ENCODE measurements at places on chromosomes 16 and 17.

GRCh38 chr16:5046914-5047313 is 13.2 kb upstream of the NAGPA start:
- DNase-seq, result no peak

DNA sequence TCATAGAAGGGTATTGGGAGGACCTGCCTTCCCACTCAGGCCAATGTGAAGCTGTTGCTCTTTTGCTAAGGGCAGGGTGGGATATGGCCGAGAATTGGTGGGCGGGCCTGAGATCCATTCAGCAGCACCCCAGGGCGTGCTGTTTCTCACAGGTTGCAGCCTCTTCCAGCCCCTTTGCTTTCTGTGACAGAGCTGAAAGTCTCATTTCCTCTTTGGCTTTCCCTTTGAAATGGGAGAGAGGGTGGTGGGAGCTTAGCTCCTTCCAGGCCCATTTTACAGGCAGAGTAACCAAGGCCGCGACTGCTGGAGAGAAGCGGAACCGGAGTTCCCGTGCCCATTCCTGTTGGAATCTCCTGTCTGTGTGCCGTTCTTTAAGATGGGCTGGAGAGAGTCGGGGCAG is 183.0 kb downstream of the RAB11FIP4 start:
- DNase-seq, result no peak

- DNase-seq, result no peak
These were observed 41.9 kb downstream of the PIGL start for GRCh38 chr17:16258901-16259300.

- DNase-seq, result no peak
These were observed 34.4 kb downstream of the GDPD1 start for GRCh38 chr17:59254742-59255141.

GRCh38 chr17:30074730-30075129 is 41.9 kb upstream of the NSRP1 start:
- no peak for DNase-seq

DNA sequence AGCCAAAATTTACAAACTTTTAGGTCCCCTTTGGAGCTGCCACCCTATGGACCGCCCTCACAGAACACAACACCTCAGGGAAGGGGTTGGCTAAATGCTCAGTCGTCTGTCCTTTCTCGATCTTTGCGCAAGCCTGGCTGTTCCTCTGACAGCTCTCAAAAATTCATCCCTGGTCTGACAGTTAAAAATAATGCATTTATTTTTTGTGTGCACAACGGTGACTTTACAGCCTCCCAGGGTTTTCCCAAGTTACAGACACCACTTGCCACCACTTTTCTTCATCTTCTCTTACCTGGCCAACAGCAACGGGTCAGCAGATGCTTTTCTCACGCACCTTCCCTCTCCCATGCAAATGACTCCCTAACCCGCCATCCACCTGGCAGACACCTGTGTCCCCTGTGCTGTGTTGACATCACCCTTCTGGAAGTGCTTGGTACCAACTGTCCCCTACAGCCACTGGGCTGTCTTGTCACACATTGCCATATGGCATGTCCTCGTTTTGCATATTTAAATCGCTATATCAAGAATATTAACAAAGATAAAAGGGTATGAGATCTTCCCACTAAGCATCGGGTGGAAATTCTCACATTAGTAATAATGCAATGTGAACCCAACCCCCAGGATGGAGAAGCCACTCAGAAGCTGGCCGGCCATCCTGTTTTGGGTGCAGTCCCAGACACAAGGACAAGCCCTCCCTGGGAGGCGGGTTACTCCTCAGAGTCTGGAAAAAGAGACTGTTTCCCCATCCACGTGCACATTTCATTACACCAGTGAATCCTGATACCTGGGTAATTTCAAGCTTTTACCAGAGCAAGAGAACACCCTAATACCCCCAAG is 187.0 kb downstream of the ZFHX3 start:
- DNase-seq, result no peak

DNA sequence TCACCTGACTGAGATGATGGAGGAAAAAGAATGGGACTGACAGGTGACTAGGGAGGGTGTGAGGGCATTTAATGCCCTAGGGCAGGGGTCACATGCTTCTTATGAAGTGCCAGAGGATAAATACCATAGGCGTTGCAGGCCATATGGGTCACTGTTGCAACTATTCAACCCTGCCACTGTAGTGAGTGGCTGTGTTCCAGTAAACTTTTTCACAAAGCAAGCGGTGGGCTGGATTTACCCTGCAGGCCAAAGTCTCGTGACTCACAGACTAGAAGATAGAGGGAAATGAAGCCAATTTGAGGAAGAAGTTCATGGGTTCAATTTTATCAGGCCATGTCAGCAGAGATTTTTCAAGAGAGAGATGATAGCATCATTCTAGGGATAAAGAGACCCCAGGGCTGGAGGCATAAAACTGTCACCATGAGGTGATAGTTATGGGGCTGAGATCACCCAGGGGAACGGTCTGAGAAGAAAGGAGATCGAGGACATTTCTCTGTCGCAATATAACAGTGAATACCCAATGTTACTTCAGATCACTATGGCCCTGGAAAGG is 8.6 kb downstream of the ARHGAP17 start:
- no peak for DNase-seq

DNA sequence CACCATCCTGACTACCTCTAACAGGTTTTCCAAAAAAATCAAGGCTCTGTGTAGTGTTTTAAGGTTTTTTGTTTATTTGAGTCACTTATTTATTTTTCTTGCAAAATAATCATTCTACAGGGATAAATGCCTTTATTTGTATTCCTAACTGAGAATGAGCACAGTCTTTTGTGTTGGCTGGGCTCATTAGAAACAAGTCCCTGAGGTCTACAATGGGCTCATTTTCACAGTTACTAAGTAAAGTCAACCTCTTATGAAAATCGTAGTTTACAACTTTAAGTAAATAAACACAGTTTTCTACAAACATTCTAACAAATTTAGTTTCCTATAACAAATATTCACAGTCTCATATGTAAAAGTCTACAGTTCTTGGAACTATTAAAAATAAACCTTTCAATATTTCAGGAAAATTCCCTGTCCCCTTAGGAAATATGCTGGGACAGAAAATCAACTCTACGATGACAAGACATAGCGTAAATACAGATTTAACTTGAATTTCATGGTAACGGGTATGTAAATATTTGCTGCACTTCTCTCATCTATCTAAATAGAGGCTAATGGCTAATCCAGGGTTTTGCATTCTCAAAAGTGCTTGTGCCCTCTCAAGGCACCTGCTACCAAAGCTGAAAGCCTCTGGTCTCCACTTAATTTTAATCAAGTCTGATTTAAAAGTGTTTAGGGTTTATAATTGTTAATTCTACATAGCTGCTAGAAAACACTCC is 31.5 kb upstream of the CDH5 start:
- DNase-seq, result no peak

DNA sequence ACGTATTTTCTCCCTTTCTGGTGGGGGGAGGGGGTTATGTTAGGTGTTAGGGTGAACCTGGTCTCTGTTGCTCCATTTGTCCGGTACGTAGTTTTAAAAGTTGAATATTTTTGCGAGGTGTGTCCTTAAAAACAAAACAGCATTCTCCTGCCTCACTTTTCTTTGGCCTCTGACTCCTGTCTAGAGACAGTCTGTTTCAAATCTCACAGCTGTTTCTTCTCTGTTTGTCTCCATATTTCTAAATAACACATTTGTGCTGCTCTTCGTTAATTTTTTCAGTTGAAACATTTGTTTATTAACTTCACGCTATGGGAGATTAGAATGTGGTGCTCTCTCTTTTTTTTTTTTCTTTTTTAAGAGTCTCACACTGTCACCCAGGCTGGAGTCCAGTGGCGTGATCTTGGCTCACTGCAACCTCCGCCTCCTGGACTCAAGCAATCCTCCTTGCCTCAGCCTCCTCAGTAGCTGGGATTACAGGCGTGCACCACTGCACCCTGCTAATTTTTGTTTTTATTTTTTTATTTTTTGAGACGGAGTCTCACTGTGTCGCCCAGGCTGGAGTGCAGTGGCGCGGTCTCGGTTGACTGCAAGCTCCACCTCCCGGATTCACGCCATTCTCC is 31.7 kb downstream of the RPA1 start:
- no peak for DNase-seq

DNA sequence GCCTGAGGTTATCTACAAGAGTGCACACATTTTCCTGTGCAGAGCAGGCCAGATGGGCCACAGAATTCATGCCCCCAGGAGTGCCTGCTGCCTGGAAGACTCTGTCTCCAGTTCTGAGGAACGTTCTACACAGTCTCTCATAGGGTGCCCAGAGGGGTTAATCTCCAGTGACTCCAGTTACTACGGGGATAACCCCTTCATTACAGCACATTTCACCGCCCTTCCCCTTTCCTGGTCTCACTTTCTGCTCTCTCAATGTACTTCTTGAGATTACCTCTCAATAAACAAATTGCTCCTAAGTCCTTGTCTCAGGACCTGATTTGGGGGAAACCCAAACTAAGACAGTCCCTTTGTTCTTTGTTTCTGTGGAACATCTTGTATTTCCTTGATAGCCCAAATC is 5.7 kb downstream of the CD300H start:
- DNase-seq, result no peak

- no peak for DNase-seq
These were observed 1.3 kb upstream of the ACTG1 start for GRCh38 chr17:81513753-81514488.

GRCh38 chr17:65554553-65555223 is 6.8 kb downstream of the AXIN2 start:
- no peak for DNase-seq

GRCh38 chr17:77783991-77784820 is 174.3 kb upstream of the TNRC6C start:
- DNase-seq, result peak; percentile 41

GRCh38 chr17:29763273-29763672 is 140.6 kb upstream of the CORO6 start:
- no peak for DNase-seq

DNA sequence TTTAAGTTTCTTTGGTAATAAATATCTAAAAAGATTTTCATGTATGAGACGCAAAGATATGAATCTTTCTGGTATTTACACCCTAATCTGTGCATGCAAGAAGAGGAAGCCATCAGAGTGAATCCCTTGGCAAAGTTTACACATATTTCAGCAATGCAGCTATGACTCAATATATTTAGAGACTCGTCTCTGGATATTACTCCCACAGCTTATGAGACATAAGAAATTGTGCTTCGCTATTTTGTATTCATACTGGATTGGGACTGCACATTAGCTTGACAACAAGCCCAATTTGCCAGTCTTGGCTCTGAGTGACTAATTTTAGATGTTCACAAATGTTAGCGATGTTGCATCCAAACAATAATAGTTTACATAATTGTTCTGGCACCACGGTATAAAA is 532.0 kb downstream of the CDH11 start:
- DNase-seq, result no peak

DNA sequence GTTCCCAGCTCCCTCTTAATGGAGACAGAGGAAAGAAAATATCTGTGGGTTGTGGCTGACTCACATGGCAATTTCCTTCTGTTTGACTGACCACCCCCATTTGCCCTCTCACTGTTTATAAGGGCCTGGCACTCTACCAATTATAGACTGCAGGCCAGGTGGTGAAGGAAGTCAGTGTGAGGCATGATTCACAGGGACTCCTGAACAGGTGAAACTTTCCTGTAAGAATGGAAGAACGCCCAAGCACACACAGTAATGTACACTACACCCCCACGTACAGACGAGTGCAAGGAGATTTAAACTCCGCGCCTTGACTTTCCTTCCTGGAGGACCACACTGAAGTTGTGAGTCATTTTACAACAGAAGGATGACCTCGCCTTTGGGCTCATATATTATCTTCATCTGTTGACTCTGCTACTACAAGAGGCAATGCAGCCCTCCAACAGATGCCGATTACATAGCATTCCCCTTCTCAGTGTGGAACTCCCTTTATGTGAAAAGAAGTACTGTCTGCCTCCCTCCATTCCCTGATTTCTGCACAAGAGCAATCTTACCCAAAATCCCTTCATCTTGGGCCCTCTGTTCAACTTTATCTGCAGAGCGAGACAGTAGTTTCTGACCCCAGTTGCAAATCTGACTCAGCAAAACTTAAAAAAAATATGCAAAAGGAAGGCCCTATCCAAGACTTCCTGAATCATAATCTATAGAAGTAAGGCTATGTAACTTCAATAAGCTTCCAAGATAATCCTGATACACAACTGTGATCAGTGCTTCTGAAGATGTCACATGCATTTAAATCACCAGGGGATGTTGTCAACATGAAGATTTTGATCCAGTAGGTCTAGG is 163.6 kb downstream of the SHISA6 start:
- no peak for DNase-seq

DNA sequence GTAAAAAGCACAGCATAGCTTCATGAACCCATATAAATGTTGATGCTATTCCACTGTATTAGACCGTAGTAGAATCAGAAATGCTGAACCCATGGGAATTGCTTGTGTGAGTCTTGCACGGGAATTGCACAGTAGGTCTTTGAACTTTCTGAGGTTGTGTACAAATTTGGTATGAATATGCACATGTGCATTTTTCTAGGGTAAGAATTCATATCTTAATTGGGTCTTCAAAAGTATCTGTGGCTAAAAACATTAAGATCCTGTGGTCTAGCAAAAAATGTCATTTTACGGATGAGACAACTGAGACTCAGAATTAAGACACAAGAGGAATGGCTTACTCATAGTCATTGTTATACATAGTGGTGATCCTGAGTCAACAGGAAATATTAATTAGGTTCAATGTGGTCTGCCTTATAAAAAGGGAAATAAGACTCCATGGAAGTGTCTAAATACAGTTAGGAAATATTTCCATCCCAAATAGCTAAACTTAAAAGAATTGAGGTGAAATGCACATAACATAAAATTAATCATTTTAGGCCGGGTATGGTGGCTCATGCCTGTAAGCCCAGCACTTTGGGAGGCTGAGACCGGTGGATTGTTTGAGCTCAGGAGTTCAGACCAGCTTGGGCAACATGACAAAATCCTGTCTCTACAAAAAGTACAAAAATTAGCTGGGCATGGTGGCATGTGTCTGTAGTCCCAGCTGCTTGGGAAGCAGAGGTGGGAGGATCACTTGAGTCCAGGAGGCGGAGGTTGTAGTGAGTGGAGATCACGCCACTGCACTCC is 22.8 kb downstream of the TAOK1 start:
- DNase-seq, result no peak

DNA sequence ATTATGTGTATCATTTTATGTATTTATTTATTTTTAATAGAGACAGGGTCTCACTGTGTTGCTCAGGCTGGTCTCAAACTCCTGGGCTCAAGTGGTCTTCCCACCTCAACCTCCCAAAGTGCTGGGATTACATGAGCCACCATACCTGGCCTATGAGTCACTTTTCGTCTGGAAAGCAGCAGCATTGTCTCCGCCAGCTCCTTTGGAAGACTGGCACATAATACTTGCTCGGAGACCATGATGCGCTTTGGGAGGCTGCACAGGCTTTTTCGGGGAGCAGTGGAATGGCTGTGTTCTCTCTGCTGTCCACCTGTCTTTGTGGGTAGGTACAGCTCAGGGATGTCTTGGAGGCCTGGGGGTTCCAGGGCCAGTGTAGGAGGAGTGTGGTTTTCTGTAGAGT is 102.2 kb downstream of the AATF start:
- no peak for DNase-seq

DNA sequence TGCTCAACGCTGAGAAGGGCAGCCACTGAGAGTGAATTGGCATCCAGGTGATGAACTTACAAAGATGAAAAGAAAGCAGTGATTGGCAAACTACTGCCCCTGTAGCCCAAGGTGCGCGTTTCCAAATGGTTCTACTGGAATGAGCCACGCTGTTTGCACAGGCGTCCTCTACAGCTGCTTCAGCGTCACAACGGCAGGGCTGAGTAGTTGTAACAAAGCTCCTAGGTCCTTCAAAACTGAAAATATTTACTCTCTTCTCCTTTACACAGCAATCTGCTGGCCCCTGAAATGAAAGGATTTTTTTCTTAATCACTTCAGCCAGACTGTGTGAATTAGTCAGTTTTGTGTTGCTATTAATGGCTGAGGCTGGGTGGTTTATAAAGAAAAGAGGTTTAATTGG is 107.2 kb upstream of the FOXF1 start:
- no peak for DNase-seq
